ENCODE measurements at places on chromosomes 3 and 15. TPM values are rescaled to one million over a fixed set of nuclear protein-coding genes. Genes with fewer than 3 reads are reported as not detected.
A peak's percentile ranks its signal among the peaks of the same experiment; 100 is the strongest.

LRRC2 gene
- 1.9 TPM for total RNA-seq

TMOD3 gene
- total RNA-seq = 53.9 TPM

CCR3 gene
- 41.7 TPM for total RNA-seq

KBTBD13 gene
- not detected for total RNA-seq

LRTM1 gene
- not detected for total RNA-seq

CHST13 gene
- not detected for total RNA-seq

ZNF619 gene
- total RNA-seq = 8.2 TPM

DNA sequence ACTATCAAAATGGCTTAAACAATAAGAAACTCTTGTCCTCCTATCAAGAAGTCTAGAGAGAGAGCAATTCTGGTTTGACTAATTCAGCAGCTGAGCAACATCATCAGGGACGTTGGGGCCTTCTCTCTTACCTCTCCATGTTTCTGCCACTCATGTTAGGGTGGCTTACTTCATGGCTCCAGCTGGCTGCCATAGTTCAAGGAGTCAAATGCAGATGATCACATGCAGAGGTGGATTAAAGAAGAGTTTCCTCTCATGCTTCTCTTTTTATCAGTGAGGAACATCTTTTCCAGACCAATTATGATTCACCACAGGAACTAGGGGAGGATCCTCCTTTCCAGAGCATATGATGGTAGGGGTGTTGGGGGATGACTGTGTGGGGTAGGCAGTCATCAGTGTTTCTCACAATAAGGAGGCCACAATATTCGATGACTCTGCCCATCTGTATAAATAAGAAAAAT, 45.5 kb downstream of the NEK11 start:
- DNase-seq = no peak

GRCh38 chr3:93923006-93923405, 50.7 kb downstream of the PROS1 start:
- DNase-seq = peak; percentile 41

- no peak for DNase-seq
These were observed 7.6 kb downstream of the CCDC12 start for GRCh38 chr3:46968783-46969428.

- peak; percentile 70 for DNase-seq
These were observed 132.9 kb downstream of the TPRG1 start for GRCh38 chr3:189304465-189305351.

- peak; percentile 73 for DNase-seq
These were observed 1122.0 kb downstream of the ROBO1 start for GRCh38 chr3:78645628-78646310.

DNA sequence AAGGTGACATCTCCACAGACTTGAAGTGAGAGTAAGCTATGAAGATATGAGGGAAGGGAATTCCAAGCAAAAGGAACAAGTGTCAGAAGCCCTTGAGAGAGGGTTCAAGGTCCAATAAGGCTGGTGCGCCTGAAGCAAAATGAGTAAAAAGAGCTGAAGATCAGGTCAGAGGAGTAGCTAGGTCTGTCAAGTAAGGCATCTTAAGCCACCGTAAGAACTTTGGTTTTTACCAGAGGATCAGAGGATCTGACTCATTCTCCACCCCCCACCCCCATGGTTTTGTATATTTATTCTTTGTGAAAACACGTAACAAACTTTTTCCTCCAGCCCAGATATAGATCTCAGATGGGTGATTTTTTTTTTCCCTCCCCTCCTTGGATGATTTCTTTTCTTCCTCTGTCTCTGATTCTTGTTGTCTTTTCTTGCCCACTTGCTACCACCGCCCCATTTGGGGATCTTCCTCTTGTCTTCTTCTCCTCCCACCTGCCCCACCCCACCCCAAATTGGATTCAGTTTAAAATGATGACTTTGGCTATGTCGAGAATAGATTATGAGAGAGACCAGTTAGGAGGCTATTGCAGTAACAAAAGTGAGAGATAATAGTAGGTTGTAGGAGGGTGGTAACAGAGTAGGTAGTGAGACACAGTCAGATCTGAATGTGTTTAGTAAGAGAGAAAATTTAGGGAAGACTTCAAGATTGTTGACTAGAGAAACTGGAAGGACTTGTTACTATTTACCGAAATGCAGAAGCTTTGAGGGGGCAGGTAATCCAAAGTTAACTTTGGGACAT, 6.1 kb downstream of the TRMT10C start:
- DNase-seq = no peak

DNA sequence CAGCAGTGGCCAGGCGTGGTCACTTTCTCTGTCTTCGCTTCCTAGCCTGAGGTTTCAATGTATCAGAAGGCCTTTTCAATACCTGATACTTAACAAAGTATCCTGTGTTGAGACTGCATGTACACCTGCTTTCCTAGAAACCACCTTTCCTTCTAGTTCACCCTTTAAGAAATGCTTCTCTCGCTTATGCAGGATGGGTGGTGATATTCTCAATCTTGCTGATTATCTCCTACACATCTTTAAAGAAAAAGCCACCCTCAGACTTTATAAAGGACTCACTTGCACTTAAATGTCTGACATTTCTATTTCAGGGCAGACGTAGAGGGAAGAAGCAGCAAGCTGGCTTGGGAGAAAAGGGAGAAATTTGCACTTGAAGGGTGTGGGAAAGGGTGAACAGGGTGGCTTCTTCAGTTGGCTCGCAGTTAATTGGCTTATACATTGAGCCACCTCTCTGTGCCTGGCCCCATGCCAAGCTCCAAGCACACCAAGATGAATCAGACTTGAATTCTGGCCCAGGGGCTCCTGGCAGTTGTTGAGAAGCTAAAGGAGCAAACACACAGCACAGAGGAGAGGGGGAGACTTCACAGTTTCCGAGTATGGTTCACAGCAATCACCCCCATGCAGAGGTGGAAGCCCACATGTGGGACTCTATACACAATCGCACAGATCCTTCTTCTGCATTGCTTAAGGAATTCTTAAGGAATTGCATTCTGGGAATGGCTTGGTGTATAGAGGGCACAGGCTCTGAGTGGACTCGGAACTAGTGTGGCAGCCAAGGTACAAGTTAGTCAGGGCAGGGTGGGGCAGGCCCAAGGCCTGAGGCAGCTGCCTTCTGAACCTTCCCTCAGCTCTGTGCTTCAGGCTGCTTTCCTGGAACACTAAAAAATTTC, 1.3 kb downstream of the ARL6IP5 start:
- peak; percentile 92 for DNase-seq

DNA sequence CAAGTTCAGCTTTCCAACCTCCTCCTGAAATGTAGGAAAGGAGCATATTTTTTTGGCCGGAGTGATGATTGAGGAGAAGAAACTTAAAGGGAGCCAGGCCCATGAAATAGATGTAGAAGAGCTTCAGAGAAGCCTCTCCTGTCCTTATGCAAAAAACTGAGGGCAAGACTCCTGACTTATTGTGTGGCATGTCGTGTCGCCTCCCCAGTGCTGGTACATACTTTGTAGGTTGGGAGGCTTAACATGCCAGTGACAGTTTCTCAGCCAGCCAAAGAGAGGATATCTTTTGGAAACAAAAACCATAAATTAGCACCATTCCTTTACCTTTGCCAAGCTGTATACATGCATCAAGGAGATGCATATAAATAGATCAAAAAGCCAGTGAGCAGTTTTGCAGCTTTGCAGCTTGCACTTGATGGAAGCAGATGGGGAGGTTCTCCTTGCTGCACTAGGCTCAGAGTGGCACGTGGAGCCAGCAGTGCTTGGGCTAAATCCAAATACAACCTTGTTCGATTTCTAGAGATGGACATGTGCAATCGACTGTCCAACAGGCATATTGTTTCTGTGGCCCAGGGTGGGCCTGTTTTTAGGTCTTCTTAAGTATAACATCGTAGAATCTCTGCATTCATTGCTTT, 10.2 kb downstream of the SLCO3A1 start:
- DNase-seq = no peak

GRCh38 chr3:98404010-98404409, 13.5 kb downstream of the OR5K3 start:
- DNase-seq = no peak

GRCh38 chr15:31222773-31223341, 103.8 kb upstream of the KLF13 start:
- DNase-seq = no peak

GRCh38 chr3:38829404-38829803, 13.4 kb upstream of the SCN10A start:
- DNase-seq = no peak

GRCh38 chr15:89900849-89901248, 7.1 kb upstream of the AP3S2 start:
- DNase-seq = no peak

GRCh38 chr3:123281406-123281805, 79.7 kb downstream of the SEC22A start:
- no peak for DNase-seq

GRCh38 chr3:186165331-186165730, 56.4 kb upstream of the ETV5 start:
- no peak for DNase-seq

DNA sequence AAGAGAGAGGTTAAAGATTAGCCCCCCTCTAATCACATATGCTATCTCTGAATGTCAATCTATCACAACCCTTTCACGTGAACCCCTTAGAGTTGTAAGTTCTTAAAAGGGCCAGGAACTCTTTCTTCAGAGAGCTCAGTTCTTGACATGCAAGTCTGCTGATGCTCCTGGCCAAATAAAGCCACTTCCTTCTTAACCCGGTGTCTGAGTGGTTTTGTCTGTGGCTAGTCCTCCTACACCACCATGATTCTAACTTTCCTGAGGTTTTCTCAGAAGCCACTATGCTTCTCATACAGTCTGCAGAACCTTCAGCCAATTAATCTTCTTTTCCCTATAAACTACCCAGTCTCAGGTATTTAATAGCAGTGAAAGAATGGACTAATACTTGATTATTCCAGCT, 231.1 kb upstream of the CNTN6 start:
- no peak for DNase-seq

- DNase-seq = no peak
These were observed 592.0 kb upstream of the KCNMB2 start for GRCh38 chr3:177944228-177944661.

All from umbilical cord (tissue), 2 donors.